ENCODE measurements at places on chromosomes 2 and 18.

- DNase-seq: no peak
Measured at GRCh38 chr18:36360256-36360909, 62.9 kb downstream of the FHOD3 start.

DNA sequence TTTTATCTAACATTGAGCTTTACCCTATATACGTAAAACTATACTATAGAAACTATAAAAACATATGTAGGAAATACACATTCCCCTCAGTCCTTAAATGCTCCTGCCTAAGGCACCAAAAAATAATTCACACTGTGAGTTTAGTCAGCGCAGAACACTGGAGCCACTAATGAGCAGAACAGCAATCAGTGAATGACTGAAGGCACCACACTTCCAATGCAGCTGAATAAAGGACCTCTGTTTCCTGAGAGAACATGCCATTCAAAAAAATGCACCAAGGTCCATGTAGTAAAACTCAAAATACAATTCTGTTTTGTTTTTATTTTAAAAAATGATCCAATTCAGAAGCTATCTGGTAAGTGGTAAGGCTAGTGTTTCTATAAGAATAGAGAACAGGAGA lies 1280.6 kb upstream of the NRXN1 start:
- no peak for DNase-seq

DNA sequence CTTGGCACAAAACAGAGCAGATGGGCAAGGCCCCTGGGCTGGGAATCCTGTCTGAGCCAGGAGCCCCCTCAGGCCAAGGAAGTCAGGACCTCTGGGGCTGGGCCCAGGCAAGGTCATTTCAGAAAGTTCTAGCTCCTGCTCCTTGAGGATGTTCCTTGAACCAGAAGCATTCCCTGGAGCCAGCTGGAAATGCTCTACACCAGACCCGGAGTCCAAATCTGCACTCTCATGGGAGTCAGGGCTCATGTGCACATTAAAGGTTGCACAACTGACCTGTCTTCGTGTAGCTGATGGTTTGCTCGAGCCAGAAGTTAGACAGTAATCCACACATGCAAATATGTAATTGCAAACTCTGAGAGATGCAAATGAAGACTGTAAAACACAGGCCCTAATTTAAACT lies 18.0 kb downstream of the PARD6G start:
- DNase-seq: no peak

- DNase-seq: no peak
Measured at GRCh38 chr2:120748310-120748709, 12.6 kb downstream of the GLI2 start.

DNA sequence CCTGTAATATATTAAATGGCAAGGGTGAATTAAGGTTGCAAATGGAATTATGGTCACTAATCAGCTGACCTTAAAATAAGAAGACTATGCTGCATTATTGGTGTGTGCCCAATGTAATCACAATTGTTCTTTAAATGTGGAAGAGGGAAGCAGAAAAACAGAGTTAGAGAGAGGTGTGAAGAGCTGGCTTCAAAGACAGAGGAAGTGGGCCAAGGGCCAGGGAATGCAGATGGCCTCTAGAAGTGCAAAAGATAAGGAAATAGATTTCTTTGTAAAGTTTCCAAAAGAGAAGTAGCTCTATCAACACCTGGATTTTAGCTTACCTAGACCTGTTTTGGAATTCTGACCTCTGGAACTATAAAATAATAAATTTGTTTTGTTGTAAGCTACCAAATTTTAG lies 276.0 kb downstream of the LRRTM1 start:
- DNase-seq: no peak

DNA sequence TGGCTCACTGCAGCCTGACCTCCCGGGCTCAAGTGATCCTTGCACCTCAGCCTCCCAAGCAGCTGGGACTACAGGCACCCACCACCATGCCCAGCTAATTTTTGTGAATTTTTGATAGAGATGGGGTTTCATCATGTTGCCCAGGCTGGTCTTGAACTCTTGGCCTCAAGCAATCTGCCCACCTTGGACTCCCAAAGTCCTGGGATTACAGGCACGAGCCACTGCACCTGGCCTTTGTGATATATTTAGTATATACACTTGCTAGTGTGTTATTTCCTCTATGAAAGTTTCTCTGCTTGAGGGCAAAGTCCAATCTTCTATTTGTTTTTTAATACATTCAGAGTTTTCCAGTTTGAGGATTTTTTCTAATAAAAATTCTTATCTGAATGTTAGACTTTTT lies 119.3 kb downstream of the GALNT3 start:
- DNase-seq: no peak

DNA sequence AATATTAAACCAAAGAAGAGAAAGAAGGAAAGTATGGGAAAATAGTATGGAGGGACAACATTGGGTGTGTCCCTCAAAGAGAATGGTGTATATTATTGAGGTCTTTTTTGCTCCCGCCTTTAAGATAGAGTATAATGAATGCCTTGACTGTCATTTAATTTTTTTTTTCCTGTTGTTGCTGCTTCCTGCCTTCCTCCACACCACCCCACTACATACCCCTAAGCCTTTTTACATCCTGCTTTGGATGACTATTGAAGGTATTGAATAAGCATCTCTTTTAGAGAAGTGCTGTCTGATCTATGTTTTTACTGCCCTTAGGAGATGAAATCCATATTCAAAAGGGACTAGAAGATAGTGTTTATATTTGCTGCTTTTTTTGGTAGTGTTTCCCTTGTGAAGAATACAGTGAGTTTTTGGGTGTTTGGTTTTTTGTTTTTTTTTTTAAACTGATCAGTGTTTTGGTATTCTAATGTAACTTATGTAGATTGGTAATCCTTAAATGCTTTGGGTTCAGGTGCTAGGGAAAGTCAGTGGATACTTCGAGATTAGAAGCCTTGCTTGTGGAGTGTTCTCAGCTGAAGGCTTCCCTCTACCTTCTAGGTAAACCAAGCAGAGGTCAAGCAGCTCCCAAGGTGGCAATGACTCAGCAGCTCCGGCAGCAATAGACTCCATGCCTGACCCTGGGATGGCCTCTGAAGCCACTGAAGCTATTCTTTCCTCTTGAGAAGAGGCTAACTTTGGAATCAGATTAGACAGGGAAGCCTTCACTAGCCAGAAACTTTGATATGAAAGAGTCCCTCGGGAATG lies 5.0 kb downstream of the FZD7 start:
- no peak for DNase-seq

Measured in erythroblast (primary cell).